GM19239 (cell line): ENCODE measurements at places on chromosomes 2 and 18.

GRCh38 chr2:133937669-133938068 is 316.2 kb upstream of the MGAT5 start:
- DNase-seq, result no peak

DNA sequence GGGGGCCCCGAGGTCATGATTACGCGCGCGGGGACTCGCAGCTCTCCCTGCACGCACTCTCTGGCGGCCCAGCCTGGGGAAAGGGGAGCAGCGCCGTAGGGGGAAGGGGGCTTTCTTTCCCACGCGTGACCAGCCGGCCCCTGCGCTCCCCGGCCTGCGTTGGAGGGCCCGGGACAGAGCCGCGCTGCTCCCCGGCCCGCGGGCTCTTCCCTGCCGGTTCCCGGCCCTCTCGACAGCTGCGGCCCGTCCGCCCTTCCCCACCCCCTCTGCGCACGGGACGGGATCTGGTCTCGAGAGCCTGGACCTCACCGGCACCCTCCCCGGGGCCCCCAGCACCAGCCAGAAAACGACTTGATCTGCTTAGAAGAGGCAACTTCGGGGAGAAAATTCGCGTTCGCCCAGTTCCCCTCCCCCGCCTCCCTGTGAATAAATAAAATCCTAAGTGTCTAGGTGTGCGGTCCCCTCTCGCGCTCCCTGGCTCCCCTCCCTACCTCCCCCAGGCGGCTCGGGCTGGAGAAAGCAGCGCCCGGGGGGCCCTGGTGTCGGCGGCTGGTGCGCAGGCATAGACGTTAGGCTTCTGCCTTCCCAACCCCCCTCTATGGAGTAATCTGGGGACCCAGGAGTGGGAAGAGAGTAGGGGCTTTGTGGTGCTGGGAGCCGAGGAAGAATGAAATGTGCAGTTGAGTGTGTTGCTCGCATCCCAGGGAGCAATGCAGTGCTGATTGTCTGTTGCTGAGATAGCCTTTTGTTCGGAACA is 803 bp upstream of the FIGN start:
- DNase-seq, result no peak

- DNase-seq, result no peak
Measured at GRCh38 chr18:46276748-46277147, 172.6 kb downstream of the HAUS1 start.

- no peak for DNase-seq
Measured at GRCh38 chr2:36461039-36461681, 105.6 kb downstream of the CRIM1 start.

DNA sequence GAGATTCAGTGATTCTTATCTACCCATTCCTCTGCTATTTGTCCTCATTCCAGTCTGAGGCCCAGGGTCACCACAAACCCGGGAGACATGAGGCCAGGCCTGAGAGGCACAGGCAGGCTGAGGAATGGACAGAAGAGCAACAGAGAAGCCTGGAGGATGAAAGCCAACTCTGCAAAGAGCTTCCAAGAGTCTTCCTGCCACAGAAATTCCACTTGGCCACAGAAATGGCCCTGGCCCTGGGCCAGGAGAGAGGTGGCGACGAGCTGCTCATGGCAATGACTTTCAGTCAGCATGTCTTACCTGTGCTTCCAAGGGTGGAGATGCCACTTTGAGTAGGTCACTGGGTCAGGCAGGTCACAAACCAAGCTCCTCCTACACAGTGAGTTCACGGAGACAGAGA is 155.3 kb upstream of the PKDCC start:
- DNase-seq, result no peak
